ENCODE measurements at places on chromosomes 1 and 21. TPM values are rescaled to one million over a fixed set of nuclear protein-coding genes. Genes with fewer than 3 reads are reported as not detected.

Gene SPATA17
- 17.0 TPM for polyA plus RNA-seq

Gene CHRM3
- 8.2 TPM for polyA plus RNA-seq

Gene S100A7
- polyA plus RNA-seq, result 0.43 TPM

Gene OR6Y1
- polyA plus RNA-seq, result 0.15 TPM

Gene GBP6
- not detected for polyA plus RNA-seq

Gene RBBP5
- 23.7 TPM for polyA plus RNA-seq

Gene SH3D21
- 31.2 TPM for polyA plus RNA-seq

Gene RBP7
- 15.3 TPM for polyA plus RNA-seq

Gene MROH9
- polyA plus RNA-seq, result not detected

Gene PADI2
- 2.7 TPM for polyA plus RNA-seq

Gene CD160
- polyA plus RNA-seq, result 3.5 TPM

Gene PRAMEF4
- polyA plus RNA-seq, result not detected

Gene IRF6
- polyA plus RNA-seq, result 18.6 TPM

Gene EXO1
- 18.4 TPM for polyA plus RNA-seq

Gene SRRM1
- 200 TPM for polyA plus RNA-seq

Gene RGS13
- not detected for polyA plus RNA-seq

Gene ITLN1
- polyA plus RNA-seq, result 1.6 TPM

Gene AMY1A
- polyA plus RNA-seq, result not detected

Gene BPNT1
- 54.5 TPM for polyA plus RNA-seq

Gene NECAP2
- polyA plus RNA-seq, result 65.7 TPM

Gene CLCN6
- 26.6 TPM for polyA plus RNA-seq

Gene TMEM82
- polyA plus RNA-seq, result 3.2 TPM

Gene AGO4
- 38.3 TPM for polyA plus RNA-seq

Gene C8B
- not detected for polyA plus RNA-seq

Gene CCDC27
- polyA plus RNA-seq, result 0.20 TPM

Gene CXADR
- polyA plus RNA-seq, result 43.2 TPM

Gene FCGR3B
- polyA plus RNA-seq, result not detected

All from left kidney (tissue), 8 donors.